ENCODE measurements at places on chromosomes 13 and 19.

GRCh38 chr13:107217251-107217650 lies 649.3 kb upstream of the ARGLU1 start:
- DNase-seq = no peak

DNA sequence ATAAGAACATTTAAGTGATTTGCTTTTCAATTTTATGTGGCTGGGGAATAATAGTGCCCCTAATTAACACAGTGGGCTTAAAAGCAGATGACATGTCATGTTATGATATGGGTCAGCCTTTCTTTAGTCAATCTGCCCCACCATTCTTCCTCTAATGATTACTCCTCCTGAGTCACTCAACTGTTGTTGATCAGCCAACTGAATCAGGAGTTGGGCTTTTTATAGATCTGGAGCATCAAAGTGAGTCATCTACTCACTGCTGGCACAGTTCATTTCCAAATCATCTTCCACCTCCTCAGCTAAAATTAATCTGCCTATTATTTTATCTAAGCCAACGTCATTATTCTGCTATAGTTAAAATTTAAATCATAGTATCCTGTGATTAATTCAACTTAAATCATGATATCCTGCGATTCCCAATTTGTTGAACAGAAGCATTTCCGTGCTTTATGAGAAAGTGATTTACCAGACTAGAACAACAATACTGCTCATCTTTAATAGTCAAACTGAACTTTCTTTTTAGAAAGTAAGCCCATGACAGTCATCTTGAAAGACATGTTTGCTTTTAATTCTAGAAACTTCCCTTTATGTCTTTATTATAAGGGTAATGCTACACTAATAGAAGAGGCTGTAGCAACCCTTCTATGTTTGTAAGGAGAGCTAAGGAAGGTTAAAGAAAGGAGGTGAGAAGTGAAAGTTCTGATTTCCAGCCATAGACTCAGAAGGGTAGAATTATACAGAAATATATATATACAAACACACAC lies 551.4 kb downstream of the TBC1D4 start:
- no peak for DNase-seq

GRCh38 chr19:58513213-58513693 lies 1.5 kb upstream of the SLC27A5 start:
- DNase-seq = no peak

DNA sequence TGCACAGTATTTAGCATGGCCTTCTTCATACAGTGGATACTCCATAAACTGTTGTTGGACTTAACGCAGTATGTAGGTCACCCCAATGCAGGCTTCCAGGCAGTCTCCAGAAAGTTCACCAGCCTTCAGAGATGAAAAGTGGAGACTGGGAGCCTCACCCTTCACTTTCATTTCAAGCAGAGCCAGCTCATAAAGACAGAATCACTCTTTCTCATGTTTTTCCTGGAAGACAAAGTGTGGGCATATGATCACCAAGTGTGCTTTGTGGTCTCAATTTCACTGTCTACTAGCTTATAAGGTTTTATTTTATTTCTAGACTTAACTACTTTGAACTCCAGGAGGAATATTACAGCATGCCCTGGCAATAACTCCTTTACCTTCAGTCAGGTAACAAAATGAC lies 26.3 kb upstream of the TNFSF11 start:
- DNase-seq = no peak

- DNase-seq = peak; percentile 72
These were observed 51.0 kb downstream of the LYL1 start for GRCh38 chr19:13051557-13052165.

- no peak for DNase-seq
These were observed 89.6 kb downstream of the NALCN start for GRCh38 chr13:101326710-101327109.

DNA sequence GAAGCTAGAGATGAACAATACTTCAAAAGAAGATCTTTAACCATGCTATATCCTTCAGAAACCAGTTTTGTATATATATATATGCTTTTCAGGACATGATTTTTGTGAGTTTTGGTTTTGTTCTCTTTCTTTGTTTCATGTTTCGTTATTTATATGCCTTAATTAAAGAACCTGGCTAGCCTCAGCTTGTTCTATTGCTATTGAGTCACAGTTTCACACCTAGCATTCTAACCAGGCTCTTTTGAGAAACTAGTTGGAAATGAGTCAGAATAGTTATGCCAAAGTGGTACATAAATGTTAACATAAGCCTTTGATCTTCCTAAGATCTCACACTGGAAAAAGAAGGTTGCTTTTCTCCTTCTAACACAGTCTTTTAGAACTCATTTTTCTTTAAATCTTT lies 1925.2 kb downstream of the OLFM4 start:
- DNase-seq = no peak

All from cerebellum (tissue), 4 donors.